ENCODE measurements at places on chromosomes 6 and 20.
A peak's percentile ranks its signal among the peaks of the same experiment; 100 is the strongest.

GRCh38 chr6:3990692-3991491 lies 88.0 kb downstream of the FAM217A start:
- peak; percentile 38 for DNase-seq

GRCh38 chr20:4018023-4018748 lies 2.8 kb upstream of the RNF24 start:
- DNase-seq: no peak

DNA sequence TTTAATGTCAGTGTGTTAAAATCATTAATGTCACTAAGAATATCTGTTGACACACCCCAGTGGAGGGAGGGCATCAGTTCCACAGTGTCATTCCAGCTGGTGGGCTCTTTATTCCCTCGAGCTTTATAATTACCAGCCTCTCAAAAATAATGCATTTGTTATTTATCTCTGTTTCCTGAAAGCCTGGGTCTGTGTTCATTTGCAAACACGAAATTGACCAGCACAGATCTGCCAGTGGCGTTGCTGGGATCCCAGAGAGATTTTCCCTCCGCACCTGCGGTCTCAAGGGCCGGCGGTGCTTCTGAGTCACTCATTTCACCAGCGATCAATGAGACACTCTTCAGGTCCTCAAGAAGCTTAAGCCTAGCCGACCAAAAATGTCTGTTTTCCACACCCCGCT lies 5.7 kb upstream of the PYGB start:
- DNase-seq: no peak

- no peak for DNase-seq
Observed at GRCh38 chr20:37314099-37314498, 24.6 kb downstream of the MANBAL start.

DNA sequence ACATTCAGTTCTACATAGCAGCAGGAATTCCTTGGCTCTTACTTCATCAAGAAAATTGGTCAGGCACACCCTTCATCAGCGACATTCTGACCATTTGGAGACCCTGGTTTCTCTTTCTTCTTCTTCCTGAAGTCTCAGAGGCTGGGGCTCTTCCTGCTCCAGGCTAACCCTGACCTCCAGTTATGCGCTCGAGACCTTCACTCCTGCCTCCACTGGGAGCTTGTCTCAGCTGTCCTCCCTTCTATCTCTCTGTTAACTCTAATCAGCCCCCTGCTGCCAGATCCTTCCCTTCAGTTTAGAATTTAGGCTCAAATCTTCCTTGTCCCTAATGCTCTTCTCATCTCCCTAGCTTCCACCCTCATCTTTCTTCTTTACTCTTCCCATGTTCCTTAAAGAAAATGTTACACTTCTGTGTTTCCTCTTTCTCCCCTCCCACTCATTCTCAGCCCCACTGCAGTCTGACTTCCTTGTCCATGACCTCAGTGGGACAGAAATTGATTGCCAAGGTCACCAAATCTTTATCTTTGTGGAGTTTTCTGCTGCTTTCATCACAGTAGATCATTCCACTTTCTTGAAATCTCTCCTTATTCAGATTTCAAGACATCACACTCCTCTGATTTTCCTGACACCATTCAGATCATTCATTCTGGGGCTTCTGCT lies 8.4 kb upstream of the HLA-DOA start:
- DNase-seq: no peak

DNA sequence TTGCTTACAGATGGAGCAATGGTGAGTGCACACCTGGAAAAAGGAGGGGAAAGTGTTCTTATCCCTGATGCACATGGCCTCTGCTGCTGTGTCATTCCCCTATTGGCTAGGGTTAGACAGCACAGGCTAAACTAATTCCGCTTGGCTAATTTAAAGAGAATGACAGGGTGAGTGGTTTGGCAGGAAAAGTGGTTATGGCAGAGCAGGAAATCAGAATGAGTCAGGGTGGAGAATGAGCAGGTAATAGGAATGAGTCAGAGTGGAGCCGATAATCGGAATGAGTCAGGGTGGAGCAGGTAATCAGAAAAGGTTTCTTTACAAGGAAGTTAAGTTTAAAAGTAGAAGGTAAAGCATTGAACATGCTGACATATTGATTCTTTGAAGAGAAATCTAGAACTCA lies 355.5 kb upstream of the HTR1E start:
- no peak for DNase-seq

DNA sequence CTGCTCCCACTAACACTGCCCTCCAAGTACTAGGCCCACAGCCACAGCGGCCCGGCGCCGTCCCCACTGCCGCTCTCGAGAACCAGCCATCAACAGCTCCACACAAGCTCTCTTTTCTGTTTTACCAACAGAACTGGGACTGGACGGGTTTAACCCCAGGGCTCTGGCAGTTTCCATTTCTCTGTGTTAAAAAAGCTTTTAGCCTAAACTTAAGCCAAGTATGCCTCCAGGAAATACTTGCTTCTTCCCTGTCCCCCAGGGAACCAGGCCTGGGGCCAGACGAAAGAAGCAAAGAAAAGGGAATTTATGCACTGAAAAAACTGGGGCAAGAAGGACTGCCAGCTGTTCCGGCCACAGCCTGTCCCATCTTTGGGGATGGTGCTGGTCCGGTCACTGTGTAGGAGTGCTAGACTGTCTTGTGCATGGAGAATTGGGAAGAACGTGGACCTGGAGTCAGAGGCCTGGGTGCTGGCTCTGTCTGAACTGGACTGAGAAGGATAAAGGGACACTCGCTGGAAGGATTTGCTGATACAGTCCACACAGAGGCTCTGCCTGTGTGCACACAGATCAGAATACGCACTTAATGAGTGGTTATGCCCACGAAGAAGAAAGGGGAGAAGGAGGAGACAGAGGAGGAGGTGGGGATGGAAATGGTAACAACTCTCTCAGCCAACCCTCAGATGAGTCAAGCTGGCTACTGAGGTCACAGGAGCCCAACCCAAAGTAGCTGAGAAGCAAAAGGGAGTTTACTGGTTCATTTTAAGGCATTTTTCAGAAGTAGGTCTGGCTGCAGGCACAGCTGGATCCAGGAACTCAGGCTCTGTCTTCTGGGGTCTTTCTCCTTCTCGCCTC lies 254.4 kb upstream of the PMEPA1 start:
- no peak for DNase-seq

DNA sequence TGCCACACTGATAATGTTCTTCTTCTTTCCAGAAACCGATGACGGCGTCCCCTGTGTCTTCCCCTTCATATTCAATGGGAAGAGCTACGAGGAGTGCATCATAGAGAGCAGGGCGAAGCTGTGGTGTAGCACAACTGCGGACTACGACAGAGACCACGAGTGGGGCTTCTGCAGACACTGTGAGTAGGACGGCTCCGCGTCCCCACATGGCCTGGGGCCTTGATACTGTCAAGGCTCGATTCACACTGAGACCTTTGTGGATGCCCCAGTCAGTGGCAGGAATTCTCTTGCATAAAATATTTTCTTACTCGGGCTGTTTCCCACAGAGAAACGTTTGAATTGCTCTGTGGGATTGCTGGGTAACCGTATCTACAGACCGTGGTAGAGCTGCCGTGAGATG lies 41.5 kb upstream of the SLC22A1 start:
- DNase-seq: no peak

GRCh38 chr6:159984268-159984786 lies 15.4 kb downstream of the IGF2R start:
- DNase-seq: no peak

Data from GM12892 (cell line).